ENCODE measurements at places on chromosomes 12 and 14.

- DNase-seq: no peak
Observed at GRCh38 chr12:106106892-106107291, 31.9 kb downstream of the NUAK1 start.

GRCh38 chr12:80190001-80190400 lies 90.7 kb downstream of the OTOGL start:
- DNase-seq: no peak

DNA sequence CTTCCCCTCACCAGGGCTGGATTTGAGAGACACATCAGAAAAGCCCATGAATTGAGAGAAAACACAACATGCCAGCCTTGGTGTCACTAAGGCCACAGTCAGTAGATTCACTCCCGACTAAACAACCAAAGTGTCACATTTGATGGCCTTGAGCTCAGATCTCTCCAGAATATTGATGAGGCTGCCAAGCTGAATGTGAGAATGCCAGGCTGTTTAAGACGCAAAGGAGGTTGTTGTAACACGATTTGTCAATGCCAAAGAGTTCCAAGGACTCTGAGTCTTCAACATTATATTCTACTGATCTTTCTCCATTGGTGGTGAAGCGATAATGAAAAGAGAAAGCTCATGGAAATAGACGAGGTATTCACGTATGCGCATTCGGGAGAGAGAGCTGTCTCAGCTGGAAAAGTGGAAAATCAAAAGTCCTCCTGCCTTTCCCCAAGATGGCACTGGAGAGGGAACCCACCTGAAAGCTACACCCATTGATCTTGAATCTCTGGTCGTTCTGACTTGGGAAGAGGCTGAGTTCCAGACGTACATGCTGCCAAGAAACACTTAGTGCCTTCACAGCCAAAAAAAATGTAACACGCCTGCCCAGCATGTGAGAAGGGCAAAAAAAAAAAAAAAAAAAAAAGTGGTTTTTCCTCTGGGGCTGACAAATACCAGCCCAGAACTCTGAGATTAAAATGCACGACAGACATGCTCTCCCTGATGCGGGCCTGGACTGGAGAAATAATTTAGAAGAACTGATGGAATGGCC lies 1159.6 kb downstream of the VRK1 start:
- DNase-seq: no peak

DNA sequence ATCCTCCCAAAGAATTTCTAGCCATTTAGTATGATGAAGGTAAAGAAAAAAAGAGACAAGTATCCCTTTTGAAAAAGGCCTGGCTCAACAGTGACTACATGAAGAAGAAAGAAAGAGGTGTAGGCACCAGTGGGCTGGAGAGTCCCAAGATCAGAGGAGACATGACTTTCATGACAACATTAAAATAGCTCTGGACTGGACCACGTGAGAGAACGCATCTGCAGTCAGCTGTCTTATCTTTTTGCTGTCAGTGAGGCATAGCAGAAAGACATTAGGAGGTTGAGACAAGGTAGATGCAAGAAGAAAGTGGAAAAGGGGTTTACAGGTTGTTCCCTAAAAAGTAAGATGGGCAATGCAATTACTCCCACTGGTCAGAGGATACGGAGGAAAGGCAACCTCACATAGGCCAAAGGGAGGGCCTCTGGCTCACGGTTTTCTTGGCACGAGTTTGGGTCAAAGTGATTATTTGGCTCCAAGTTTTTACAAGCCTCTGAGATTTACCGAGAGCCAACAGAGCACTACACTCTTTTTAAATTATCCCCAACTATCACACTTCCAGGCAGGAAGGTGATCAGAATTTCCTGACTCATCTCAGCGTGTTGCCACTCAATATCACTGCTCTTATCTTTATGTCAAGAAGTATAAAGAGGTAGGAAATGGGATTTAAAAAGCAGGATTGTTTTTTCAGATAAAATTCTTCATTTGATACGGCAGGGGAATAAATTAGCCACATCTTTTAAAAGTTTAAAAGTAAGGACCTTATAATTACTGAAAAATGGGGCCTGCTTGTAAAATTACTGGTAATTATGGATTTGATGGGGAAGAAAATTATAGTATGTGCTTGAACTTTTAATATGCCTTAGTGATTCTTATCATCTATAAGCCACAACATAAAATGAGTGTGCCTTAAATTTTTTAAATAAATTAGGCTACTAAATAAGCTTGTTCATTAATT lies 29.2 kb downstream of the TMTC1 start:
- DNase-seq: no peak

DNA sequence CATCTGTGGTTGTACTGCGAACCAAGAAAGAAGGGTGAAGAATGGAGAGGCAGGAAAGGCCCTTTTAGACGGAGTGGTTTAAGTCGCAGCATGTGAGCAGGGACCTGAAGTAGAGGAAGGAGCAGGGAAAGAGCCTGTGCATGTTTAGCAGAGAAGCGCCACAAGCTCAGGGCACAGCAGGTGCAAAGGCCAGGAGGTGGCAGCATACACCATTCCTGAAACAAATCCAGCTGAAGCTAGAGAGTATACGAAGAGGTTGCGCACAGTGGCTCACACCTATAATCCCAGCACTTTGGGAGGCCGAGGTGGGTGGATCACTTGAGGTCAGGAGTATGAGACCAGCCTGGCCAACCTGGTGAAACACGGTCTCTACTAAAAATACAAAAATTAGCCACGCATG lies 49.9 kb downstream of the HELB start:
- peak; percentile 53 for DNase-seq

Data from D341Med (cell line).